ENCODE measurements at places on chromosomes 1 and 21.

DNA sequence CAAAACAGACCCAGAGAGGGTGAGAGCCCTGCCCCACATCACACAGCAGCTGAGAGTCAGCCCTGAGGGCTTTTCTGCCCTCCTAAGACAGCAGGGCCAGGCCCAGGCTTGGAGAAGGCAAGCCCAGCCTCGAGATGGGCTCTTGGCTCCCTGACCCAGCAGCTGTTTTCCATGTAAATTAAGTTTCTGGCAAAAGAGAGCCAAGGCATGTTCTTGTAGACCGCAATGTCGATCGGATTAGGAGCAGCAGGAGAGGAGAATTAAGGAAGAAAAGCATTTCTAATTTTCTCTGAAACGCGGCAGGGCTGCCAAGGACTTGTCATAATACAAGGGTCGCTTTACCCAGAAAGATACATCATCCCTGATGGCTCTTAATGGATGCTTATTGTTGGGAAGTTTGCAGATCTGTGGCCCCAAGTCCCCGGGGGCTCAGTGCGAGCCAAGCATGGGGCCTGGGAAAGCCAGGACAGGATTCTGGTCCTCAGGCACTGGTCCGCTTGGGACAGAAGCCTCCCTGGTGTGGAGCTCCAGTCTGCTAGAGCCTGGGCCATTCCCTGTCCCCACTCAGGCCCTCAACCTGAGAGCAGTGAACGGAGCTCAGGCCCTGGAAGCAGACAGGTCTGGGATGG lies 62.8 kb downstream of the DMRTB1 start:
- no peak for DNase-seq

DNA sequence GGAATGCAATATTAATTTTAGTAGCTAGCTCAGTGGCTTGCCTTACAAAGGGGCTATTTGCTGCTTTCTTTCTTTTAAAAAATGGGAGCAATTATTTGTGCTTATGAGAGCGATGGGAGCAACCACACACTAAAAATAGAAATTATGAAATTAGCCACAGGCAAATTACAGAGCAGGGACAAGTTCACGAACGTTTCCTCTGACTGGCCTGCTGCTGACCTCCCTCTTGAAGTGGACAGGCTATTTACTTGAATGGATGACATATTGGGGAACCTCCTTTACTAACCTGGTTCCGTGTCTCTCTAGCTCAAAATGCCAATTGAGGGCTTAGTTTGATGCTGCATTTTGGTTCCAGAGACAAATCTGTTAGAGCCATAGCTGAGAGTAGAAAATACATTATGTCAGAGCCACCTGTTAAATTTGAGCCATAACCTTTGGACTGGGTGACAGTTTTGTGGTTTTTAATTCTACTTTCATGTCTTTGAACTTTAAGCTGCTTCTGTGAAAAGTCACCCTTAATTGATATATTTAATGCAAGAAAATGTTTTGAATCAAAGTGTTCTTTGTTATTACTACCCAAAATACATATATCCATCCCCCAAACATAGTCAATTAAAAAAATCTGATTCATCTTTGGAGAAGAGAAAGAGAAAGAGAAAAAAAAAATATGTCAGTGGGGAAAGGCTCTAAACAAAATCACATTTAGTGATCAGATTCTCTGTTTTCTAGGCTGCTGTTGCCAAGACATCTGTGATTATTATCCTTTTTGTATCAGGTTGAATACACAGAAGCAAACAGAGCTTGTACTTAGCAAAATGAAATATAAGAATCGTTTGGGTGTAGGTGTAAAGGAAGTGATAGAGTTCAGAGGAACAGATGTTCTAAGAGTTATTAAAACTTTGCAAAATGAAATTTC lies 351.9 kb downstream of the ADGRL2 start:
- DNase-seq = no peak

GRCh38 chr1:39305555-39305954 lies 101.1 kb downstream of the MACF1 start:
- no peak for DNase-seq

DNA sequence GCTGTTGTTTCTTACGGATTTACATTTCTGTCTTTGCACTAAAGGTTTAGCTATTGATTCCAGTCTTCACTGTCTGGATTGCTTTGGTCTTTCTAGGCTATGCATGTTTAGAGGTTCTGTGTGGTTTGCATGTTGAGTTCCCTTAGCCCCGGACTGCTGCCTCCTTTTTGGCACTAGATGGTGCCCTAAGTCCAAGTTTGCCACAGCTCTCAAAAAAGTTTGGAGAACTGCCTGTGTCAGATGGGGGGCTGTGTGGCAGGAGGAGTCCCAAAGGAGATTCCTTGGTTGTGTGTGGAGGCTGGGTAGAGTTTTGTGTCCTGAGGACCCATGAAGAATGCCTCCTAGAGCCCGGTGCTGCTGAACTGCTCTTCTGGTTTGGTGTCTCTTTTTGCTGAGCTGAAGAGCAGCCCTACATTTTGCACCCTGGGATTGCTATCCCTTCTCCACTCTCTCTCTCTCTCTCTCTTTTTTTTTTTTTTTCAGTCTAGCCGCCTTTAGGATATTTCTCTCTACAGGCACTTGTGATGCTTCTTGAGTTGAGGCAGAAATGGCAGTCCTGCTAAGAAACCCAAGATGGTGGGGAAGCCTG lies 74.4 kb downstream of the PTGS2 start:
- no peak for DNase-seq

- no peak for DNase-seq
These were observed 76.3 kb downstream of the ADARB1 start for GRCh38 chr21:45150638-45151131.

DNA sequence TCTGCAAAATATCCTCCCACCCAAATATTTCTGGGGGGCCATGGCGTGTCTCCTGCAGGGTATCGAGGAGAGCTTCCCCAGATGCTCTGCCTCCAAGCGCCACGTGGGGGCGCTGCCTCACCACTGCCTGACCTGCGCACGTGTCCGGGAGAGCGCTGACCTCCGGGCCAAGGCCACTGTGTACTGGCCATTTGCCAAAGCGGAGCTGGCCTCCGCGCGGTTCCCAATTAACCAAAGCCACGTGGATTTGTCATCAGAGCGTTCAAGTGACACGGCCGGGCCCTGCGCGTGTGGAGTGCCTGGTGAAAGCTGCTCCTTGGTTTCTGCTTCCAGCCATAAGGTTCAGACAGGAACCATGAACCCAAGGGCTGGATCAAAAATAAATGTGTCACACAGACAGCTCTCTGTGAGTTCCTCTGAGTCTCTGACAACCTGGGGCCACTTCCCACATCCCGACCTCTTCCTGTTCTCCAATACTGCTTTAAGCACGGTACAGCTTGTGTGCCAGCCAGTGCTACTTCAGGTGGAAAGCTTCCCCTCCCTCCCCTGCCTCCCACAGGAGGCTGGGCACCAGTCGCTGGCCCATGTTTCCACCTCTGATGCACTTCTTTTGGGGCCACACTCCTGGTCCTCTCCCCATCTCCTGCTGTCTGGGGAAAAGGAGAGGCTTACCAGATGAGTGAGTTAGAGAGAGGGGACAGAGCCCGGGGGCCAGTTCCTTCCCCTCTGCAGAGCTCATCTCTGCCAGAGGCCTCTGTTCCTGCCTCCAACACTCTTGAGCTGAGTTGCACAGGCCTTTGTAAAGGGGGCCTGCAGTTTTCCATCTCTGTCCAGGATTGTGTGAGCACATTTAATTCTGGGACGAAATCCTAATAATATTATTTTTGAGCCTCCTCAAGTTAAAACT lies 26.1 kb downstream of the ZP4 start:
- DNase-seq = no peak
